Stimulated activated effector memory CD8-positive, alpha-beta T cell treated with anti-CD3 and anti-CD28 coated beads, Interleukin-12 subunit alpha, Interleukin-12 subunit beta, amount 100 ng/mL, for 72 hours (primary cell): ENCODE measurements at places on chromosomes 12 and 14.

GRCh38 chr14:100246809-100247428, 8.0 kb downstream of the YY1 start:
- no peak for DNase-seq

DNA sequence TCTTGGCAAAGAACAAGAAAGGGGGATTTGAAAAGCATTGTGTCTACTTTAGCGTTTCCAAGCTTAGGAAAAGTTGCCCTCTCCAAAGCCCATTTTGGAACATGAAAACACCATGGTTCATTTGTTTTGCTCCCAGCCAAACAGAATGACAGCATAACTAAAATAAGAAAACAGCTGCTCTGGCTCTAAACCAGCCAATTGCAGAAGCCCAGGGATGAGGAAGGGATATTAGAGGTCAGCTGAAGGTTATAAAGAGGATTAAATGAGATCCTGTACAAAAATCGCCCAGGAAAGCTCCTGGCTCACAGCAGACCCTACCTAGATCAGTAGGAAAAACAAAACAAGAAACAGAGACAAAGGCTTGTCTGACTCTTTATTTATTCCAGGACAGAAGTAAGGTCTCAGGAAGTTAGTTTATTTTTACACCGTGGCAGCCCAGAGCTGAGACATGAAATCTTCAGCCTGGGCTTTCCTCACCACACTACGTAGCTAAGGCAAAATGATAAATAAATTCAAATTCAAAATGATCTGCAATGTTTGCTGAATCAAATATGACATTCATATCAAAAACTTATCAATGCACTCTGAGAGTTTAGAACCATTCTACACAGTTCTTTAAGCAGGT, 25.9 kb downstream of the SPX start:
- DNase-seq = no peak

DNA sequence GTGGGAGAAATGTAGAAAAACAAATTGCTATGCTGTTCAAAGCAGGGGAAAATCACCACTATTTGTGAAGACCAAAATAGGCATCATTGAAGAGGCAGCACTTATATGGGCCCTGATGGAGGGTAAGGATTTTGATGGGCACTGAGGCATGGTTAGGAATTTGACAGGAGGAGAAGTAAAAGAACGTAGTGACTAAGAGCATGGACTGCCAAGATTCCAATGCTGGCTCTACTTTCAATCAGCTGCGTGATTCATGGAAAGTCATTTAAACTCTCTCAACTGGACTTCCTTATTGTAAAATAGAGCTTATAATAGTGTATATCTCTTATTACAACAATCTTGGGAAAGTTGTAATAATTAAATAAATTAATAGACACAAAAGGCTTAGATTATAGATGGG, 267.7 kb upstream of the G2E3 start:
- no peak for DNase-seq

- DNase-seq = no peak
These were observed 43.9 kb downstream of the TMTC3 start for GRCh38 chr12:88185988-88186387.
